ENCODE measurements at places on chromosomes 1 and 21.

GRCh38 chr1:172766462-172766861 is 107.6 kb downstream of the FASLG start:
- DNase-seq = no peak

DNA sequence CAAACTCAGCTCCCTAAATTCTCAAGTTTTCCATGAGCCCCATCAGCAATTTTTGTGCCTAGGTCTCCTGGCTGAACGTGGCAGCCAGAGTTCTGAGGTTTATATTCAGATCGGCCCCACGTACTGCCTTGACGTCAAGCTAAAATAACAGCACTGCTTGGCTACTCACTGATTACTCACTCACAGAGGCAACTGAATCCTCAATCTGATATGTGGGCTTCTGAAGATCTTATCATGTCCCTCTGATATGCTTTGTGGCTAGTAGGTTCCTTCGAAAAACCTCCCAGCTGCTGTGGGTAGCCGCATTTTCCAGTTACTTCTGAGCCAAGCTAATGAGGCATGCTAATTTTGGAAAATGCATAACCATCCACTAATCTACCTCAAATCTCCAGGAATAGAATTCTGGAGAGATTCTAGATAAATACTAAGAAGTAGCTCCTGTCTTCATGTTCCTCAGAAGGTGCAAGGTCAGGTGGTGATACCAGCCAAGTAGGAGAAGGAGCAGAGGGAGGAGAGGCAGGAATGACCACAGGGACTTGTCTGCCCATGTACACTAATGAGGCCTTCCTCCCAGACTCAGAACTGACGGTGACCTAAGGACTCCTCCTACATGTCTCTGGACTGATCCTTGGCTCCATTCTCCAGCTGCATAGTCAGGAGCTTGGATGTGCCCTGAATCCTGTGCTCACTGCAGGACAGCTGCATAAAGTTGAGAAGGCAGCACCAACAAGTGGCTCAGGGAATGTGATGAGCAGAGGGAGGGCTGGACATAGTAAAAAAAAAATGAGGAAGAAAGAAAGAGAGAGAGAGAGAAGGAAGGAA is 263.7 kb downstream of the TNR start:
- DNase-seq = no peak

GRCh38 chr1:39494671-39495410 is 3.4 kb downstream of the BMP8A start:
- DNase-seq = no peak

- no peak for DNase-seq
Measured at GRCh38 chr21:36642777-36643176, 56.1 kb upstream of the SIM2 start.

GRCh38 chr1:9121496-9122409 is 7.1 kb downstream of the GPR157 start:
- DNase-seq = no peak

- DNase-seq = no peak
Measured at GRCh38 chr1:153389973-153390879, 647 bp downstream of the S100A8 start.

DNA sequence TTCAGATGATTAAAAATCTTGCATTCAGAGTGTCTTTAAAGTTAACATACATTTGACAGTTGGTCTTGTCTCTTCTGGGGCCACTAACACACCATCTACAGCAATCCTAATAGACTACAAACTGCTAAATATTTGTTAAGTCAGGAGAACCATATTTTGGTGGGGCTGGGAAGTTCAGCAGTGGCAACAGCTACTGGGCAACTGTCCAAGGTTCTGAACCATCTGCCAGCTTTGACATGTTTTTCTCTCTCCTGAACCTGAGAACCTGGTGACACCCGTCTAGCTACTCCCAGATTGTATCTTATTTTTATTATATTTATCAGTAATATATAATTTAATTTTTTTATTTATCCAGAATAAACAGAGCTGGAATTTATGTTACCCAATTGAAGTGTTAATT is 199.0 kb upstream of the DPYD start:
- no peak for DNase-seq

DNA sequence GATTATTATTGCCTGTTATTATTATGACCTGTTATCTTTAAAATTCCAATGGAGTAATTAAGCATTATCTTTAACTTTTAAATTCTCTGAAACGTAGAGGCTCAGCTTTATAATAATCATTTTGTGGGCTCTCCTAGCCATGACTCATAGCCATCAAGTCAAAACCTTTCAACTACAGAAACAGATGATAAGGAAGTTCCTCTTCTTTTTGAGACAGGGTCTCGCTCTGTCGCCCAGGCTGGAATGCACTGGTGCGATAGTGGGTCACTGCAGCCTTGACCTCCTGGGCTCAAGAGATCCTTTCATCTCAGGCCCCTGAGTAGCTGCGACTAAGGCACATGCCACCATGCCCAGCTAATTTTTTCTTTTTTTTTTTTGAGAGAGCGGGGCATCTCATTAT is 43.5 kb downstream of the CHML start:
- DNase-seq = no peak

- DNase-seq = no peak
Measured at GRCh38 chr1:234408757-234409156, 35.5 kb downstream of the COA6 start.

DNA sequence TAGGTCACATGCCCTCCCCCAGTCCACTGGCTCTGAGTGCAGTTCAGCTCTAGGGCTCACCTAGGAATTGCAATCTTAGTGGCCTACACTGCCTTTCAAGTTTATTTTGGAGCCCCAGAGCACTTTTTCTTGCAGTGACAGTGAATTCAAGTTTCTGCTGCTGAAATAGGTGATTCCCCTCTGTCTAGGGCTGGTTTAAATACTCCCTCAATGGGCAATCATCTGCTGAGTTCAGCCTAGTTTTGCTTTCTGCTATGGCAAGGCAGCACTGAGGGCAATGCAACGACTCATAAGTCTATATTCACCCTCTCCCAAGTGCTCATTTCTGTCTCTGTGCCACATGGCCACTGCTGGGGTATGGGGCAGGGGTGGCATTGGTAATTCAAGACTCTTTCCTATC is 472.6 kb upstream of the RGS18 start:
- DNase-seq = no peak

GRCh38 chr1:84020151-84020550 is 21.2 kb upstream of the TTLL7 start:
- no peak for DNase-seq

- peak; percentile 63 for DNase-seq
Measured at GRCh38 chr1:151314137-151314875, 12.9 kb downstream of the PI4KB start.

DNA sequence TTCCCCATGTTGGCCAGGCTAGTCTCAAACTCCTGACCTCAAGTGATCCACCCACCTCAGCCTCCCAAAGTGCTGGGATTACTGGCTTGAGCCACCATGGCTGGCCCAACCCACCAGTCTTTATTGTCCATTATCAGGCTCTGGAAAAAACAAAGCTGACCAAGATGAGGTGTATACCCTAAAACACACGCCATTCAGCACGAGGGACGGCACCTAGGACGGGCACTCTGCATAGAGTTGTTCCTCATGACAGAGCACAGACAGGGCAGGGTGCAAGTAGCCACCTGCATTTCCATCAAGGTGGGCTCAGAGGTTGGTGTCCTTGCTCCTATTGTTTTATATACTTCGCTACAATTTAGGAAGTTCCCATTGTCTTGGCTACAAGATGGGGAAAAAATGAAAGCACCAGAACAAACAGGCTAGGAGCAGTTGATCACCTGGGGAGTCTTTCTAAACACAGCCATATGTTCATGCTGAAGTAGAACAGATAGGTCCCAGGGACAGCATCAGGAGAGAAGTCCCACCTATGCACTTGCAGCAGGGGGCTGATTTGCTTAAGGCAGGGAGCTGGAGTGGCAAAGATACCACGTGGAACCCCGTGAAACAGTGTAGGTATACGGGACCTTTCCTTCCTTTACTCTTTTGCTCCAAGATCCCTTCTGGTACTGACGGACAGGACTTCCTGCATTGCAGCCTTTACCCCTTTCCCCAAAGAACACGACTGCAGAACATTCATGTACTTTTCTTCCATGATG is 4.5 kb downstream of the KRTCAP2 start:
- DNase-seq = no peak

GRCh38 chr1:207645635-207646081 is 725 bp downstream of the CR1L start:
- DNase-seq = no peak

- no peak for DNase-seq
Measured at GRCh38 chr1:229136822-229137221, 134.1 kb upstream of the RAB4A start.

DNA sequence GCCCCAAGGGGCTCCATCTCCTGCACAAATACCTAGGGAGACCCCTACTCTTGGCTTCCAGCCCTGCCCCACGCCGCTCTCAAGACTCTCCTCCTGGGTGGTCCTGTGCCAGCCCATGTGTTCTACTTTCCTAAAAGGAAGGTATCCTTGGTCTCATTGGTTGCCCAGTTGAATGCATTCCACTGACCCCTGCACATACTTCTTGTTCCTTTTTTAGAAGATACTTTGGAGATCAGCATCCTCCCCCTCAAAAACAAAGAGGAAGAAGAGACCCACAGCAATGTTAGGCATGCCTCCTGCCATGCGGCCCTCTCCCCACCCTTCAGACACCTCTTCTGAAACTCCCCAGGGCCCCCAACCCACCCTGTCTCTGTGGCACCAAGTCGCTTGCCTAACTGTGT is 4.1 kb downstream of the SLAMF9 start:
- DNase-seq = no peak

DNA sequence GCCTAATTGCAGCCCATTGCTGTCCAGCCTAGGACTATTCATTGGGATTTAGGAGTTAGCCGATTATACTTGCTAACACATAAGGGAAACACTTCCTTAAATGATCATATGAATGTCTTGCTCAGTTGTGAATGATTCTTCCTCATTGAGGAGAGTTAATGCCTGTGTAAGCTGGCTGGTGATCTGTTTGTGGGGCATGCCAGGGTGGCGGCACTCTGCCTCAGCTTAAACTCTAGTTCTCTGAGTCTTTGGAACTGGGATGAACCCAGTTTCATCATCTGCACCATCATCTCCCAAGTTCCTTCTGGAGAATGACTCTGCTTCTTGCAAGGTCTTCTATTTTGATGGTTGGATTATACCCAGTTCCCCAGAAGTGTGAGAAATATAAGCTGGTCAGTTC is 23.9 kb upstream of the SLAMF6 start:
- DNase-seq = no peak

GRCh38 chr1:20123722-20124455 is 4.6 kb upstream of the PLA2G2D start:
- no peak for DNase-seq

- no peak for DNase-seq
Measured at GRCh38 chr1:4071653-4072052, 171.6 kb upstream of the C1orf174 start.

DNA sequence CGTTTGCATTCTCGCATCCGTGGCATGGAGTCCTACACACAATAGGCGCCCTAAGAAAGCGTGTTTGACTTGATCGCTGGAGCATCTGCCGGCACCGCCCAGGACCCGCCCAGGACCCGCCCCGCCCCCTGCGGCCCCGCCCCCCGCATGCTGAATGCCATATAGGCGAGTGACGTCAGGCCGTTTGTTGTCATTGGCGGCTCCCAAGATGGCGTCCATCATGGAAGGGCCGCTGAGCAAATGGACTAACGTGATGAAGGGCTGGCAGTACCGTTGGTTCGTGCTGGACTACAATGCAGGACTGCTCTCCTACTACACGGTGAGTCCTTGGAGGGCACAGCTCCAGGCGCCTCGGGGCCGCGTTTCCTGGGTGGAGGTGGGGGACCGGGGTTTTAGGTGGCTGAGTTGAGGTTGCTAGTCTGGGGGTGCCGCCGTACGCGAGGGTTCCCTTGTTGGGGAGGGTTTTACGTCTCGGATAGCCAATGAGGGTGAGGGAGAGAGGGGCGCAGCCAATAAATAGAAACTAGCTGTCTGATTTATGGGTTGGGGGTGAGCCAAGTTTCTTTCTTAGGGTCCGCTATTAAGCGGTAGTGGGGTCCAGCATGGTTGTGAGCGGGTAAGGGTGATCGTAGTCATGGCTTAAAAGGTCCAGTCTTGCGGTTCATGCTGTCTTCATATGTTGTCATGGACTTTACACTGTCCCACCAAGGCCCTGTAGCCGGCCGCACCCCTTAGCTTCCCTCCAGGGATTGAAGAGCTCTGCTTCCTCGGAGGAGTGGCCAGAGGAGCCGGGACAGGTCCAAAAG is at the start of gene OSBPL9:
TSS of gene OSBPL9 (plus strand) at position 190 of the 806 bp plus-strand sequence. CDS start at position 209, 19 bp downstream.
- peak; percentile 68 for DNase-seq

GRCh38 chr1:58013237-58013636 is 533.3 kb downstream of the OMA1 start:
- DNase-seq = no peak

DNA sequence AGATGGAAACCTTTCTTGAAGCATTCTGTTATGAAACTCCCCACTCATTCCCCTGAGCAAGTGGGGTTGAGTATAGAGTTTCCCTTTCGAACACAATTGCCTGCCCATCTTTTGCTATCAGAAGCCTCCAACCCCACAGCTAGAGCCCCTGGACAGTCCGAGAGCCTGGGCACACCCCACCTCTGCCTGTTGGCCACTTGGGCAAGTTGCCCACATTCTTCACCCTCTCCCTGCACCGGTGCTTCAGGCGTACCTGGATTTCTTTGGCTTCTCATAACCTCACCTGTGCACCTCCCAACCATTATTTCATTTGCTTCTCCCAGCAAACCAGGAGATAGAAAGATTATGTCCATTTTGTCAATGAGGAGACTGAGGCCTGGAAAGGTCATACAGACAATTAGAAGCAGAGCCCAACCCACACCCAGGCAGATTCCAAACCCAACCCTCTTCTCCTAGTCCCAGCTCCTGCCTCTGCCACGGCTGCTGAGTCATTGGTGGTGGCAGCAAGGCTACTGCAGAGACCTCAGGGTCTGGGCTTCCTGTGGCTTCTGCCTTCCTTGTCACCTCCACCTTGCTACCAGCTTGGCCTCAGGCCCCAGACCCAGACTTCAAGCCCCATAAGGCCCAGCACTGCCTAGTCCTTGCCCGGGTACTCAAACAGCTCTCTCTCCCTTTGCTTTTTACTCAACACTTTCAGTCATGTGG is 118.7 kb upstream of the ZBTB40 start:
- no peak for DNase-seq
